ENCODE measurements at places on chromosomes 12 and 14.
A peak's percentile ranks its signal among the peaks of the same experiment; 100 is the strongest.

GRCh38 chr14:92373336-92373735 is 50.4 kb downstream of the SLC24A4 start:
- no peak for DNase-seq

GRCh38 chr12:6778217-6778573 is 5.9 kb downstream of the LAG3 start:
- peak; percentile 70 for DNase-seq

GRCh38 chr14:66288511-66288910 is 197.7 kb upstream of the CCDC196 start:
- no peak for DNase-seq

GRCh38 chr14:85534458-85535293 is 4.7 kb downstream of the FLRT2 start:
- DNase-seq = peak; percentile 28

DNA sequence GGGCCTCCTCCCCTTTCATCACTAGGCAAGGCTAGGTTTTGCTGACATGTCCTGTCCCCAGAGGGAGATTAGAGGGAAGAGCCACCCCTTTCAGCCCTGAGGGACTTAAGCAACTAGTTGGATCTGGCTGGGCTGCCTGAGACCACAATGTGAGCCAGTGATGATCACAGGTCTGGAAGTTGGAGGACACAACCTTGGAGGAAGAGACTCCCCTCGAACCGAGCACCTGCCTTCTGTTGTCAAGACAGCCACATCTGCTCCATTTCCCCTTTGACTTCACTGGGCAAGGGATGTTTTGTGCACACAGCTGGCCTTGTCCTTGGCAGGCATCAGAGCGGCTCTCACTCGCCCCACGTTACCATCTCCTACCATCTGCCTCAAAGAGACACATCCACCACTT is 31.4 kb downstream of the MVK start:
- DNase-seq = no peak

DNA sequence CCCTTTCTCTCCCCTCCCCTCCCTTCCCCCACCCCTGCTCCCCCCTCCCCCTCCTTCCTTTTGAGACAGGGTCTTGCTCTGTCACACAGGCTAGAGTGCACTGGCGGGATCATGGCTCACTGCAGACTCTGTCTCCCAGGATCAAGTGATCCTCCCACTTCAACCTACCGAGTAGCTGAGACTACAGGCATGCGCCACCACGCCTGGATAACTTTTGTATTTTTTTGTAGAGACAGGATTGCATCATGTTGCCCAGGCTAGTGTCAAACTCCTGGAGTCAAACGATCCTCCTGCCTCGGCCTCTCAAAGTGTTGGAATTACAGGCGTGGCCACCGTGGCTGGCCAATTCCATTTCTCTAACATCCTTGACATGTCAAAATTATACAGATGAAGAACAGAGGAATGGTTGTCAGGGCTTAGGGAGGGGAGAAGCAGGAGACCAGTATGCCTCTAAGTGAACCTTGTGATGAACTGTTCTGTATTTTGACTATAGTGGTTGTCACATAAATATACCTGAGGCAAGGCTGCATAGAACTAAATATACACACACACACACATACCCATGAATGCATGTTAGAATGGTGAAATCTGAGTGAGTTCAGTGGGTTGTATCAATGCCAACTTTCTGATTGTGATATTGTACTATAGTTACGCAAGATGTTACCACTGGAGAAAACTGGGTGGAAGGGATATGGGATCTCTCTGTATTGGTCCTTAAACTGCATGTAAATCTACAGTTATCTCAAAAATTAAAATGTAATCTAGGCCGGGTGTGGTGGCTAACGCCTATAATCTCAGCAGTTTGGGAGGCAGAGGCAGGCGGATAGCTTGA is 3.6 kb upstream of the CFAP73 start:
- no peak for DNase-seq

DNA sequence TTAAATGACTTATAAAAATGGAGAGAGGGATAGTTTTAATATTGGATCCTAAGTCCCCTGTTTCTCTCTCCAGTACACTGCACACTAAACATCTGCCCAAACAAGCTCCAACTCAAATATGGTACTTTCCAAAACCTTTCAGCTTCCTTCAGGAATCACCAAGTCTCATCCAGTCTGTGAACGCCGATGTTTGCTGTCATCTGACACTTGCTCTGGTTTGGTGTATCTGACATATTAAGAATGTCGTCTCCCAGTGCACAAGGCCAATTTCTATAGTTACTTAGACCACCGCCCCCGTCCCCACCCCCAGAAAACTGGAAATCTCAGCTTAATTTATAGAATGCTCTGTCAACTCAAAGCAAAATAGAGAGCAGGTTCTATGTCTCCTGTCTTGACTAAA is 5.0 kb upstream of the MGP start:
- no peak for DNase-seq
